ENCODE measurements at places on chromosomes 5 and 9.
A peak's percentile ranks its signal among the peaks of the same experiment; 100 is the strongest.

GRCh38 chr9:26081847-26082246 lies 403.6 kb upstream of the TUSC1 start:
- DNase-seq = no peak

GRCh38 chr9:134344068-134344799 lies 18.0 kb downstream of the RXRA start:
- DNase-seq = no peak

DNA sequence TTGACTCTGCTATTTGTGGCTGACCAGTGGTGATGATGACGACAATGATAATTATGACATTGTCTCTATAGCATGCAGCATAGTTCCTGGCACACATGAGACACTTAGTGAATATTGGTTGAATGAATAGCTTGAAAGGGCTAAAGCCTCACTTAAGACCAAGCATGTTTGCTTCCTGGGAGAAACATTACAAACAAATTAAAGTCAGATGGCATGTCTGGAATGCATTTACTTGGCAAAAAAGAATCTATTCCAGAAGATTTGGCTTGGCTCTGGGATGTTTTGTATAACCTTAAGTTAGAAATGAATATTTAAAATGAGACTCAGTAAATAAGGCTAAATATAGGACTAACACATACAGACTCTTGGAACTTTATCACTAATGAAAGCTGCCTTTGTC lies 21.6 kb downstream of the GAS1 start:
- peak; percentile 53 for DNase-seq

- DNase-seq = no peak
These were observed 187.7 kb downstream of the NTRK2 start for GRCh38 chr9:84857211-84857610.

DNA sequence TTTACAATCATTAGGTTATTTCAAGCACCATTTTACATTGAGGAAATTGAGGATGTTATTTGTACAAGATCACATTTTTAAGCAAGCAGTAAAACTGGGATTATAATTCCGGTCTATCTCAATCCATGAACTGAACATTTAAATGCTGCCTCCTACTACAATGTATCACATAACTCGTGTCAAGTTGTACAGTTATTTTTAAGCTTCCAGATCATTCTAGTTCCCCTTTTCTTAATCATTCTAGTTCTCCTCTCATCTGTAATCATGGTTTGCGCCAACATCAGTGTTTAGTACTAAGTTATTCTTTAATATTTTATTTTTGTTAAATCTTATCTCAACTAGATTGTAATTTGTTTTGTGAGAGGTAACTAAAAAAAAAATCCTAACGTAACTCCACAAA lies 2.4 kb upstream of the UHRF2 start:
- no peak for DNase-seq

DNA sequence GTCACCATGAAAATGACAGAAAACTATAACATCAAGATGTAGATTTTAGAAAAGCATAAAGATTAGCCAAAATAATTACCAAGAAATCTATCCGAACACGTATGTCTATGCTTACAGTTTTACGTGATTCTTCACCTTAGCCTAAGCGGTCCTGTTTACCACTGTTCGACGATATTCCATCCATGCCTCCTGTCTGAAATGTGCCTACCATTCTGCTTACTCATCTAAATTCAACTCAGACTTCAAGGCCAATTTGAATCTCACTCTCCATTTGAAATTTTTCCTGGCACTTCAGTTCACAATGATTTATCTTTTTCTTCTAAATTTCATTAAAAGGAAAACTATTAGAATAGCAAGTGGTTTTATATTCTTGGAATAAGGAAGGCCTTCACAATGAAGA lies 15.4 kb downstream of the ZDHHC21 start:
- DNase-seq = no peak

- no peak for DNase-seq
These were observed 461.4 kb upstream of the ST8SIA4 start for GRCh38 chr5:101364469-101364868.

GRCh38 chr5:134091626-134092121 lies 22.8 kb upstream of the TCF7 start:
- DNase-seq = no peak

DNA sequence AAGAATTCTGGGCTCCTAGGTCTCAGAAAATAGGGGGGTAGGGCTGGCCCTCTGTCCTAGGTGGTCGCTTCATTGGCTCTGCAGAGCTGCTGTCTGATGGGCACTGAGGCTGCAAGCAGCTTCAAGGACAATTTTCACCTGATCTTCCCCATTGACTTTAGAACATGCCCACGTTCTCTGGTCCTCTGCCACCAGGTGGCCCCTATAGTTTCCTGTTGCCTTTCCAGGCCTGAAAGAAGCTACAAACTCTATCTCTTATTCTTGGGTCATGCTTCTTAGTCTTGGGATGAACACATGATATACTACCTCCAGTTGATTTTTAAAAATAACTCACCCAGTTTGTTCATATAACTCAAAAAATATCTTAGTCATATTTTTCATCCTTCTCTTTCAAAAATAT lies 26.3 kb downstream of the SPZ1 start:
- no peak for DNase-seq

GRCh38 chr5:107542831-107543231 lies 127.9 kb downstream of the EFNA5 start:
- DNase-seq = no peak

GRCh38 chr5:80877592-80877991 lies 82.6 kb upstream of the RASGRF2 start:
- no peak for DNase-seq

GRCh38 chr5:178257650-178258049 lies 25.0 kb upstream of the PHYKPL start:
- DNase-seq = no peak

DNA sequence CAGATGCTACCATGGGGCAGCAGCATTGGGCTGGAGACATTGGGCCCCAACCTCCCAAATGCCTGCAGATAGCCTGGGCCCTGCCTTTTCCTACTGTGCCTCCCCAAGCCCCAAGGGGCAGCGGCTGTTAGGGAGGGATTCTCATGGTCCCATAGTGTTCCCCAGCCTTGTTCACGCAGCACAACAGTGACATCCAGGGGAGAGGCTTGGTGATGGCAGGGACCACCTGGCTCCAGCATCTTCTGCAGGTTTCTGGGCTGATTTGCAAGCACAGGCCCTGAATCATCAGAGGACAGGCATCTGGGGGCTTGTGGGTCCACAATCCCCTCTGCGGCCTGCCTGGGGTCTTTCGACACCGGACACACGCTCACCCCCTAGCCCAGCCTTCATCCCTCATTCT lies 354.6 kb downstream of the SLIT3 start:
- DNase-seq = no peak

GRCh38 chr5:120873083-120873482 lies 409.0 kb downstream of the PRR16 start:
- no peak for DNase-seq

DNA sequence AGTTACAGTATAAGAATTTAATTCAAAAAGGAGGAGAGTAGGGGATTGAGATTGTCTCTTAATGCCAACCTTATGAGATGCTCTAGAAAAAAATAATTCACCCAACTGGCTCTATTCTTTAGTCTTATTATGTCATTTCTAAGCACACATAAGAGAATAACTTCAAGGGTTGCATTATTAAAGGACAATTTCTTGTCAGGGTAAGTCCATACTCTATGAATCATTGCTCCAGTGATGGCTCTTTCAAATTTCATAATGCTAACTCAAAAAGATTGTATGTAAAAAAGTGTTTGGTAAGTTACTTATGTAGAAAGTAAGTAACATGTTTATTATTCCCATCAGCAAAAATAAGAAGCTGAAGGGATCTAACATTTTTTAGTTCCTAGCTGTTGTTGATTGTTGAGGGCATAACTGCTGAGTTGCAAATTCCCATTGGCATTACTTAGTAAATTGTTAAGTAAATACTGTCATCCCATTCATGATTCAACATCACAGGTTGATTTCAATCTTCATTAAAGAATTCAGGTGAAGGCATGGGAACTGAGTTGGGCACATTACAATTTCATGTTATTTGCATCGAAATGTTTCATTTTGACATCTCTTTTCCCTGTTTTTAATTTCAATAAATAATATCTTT lies 28.6 kb downstream of the ALDH1A1 start:
- DNase-seq = no peak

DNA sequence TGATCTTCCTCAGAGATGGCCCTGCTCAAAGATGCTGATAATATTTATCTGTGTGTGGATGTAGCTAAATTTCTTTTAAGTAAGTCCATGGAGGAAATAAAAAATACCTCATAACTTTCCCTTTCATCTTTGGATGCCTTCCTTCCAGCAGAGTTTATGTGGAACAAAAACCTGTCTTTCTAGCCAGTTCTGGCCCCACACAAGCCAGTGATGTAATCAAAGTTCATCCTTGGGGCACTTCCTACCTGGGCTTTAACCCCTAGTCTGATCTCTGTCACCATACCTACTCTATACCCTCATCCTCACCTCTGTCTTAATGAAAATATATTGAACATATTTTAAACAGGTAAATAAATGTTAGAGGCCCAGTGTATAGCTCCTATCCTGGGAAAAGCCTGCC lies 39.8 kb upstream of the RASGRF2 start:
- DNase-seq = no peak
